Activated CD8-positive, alpha-beta memory T cell treated with anti-CD3 and anti-CD28 coated beads for 1 hour (primary cell): ENCODE measurements at places on chromosomes 4 and X.

DNA sequence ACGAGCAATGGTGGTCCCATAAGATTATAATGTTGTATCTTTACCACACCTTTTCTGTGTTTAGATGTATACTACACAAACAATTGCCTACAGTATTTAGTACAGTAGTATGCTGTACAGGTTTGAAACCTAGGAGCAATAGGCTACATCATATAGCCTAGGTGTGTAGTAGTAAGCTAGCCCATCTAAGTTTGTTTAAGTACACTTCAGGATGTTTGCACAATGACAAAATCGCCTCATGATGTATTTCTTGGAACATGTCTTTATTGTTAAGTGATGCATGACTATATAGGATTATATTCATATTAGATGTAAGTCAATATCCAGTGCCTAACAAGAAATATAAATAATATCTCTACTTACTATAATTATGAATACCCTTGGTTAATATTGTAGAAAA, 104.6 kb downstream of the SLC10A6 start:
- DNase-seq: no peak

- no peak for DNase-seq
Observed at GRCh38 chr4:23945451-23946017, 55.7 kb upstream of the PPARGC1A start.

DNA sequence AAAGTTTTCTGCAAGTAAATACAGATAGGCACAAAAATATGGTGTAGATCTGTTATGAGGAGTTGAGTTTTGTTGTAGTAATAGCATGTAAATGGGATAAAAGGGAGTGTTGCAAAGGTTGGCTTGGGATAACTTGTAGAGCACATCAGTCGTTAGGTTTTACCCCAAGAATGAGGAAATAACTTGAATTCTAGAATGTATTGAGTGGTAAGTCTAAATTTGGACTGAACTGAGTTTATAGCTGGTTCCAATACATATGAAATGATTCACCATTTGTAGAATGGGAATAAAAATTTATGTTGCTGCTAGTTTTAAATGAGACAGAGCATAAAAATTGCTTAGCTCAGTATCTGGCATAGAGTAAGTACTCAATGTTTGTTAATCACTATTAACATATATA, 719.2 kb downstream of the FSTL5 start:
- no peak for DNase-seq

- no peak for DNase-seq
Observed at GRCh38 chr4:163804001-163804400, 309.5 kb downstream of the TMA16 start.

GRCh38 chr4:25783943-25784342, 78.8 kb downstream of the SEL1L3 start:
- DNase-seq: no peak
